Endothelial cell of umbilical vein (primary cell): ENCODE measurements at places on chromosomes 7 and 10.

GRCh38 chr7:34430456-34430855, 227.6 kb upstream of the NPSR1 start:
- peak; percentile 47 for DNase-seq
- no peaks in the 10 kb centered on the region for H3K27me3 ChIP-seq
- H3K36me3 ChIP-seq = no peaks in the 10 kb centered on the region
- no peak overlapping the region for H3K27ac ChIP-seq

DNA sequence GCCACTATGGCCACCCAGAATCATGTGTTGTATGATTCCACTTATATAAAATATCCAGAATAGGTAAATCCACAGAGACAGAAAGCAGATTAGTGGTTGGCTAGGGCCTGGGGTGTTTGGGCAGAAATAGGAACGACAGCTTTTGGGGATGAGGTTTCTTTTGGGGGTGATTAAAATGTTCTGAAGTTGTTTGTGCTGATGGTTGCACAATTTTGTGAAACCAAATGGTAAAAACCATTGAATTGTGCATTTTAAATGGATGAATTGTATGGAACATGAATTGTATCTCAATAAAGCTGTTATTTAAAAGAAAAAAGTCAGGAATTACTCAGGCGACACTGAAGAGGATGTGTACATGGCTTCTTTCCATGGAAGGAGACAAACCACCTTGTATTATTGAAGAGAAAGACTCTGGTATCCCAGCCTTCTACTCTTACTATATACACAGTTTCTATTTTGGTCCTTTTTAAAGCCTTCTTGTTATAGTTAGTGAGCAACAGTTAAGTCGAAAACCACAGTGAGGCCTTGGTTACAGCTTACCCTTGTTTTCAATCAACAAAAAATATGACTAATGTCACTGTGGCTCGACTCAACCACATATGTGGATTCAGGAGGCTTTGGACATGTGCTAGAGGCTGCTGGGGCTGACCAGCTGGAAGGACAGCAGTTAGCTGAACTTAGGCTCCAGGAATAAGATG, 57.1 kb upstream of the KMT2E start:
- H3K4me1 ChIP-seq = peaks cover 6% of the 10 kb centered on the region
- no peak for DNase-seq
- H3K27ac ChIP-seq = no peak overlapping the region
- no peaks in the 10 kb centered on the region for H3K27me3 ChIP-seq
- no peaks in the 10 kb centered on the region for H3K36me3 ChIP-seq
- H3K4me3 ChIP-seq = no peak overlapping the region

DNA sequence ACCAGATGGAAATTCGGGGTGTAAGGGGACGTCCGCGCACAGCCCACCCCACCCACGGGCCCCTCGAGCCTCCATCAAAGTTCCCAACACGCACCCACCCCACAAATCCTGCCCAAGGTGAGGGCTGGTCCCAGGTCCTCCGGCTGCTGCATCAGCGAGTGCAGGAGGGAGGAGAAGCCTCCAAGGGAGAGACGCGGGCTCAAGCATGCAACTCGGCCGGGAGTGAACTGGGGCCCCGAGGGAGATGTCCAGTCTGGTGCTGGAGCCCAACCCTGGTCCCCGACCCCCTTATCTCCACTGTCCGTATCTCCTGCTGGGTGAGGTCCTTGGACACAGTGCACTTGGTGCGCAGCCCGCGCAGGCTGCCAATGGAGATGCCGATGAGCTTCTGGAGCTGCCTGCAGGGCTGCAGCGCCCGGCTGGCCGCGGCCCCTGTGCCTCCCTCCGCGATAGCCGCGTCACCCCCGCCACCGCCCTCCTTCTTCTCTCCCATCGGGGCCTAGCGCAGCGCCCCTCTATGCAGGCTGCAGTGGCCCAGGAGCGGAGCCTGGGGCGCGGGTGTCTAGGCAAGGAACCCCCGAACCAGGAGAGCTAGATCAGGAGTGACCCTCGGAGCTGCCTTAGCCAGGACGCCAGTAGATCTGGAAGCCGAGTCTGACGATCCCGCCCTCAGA, 489.2 kb downstream of the ZNF33B start:
- H3K27me3 ChIP-seq = no peaks in the 10 kb centered on the region
- no peak for DNase-seq
- no peak overlapping the region for H3K27ac ChIP-seq

DNA sequence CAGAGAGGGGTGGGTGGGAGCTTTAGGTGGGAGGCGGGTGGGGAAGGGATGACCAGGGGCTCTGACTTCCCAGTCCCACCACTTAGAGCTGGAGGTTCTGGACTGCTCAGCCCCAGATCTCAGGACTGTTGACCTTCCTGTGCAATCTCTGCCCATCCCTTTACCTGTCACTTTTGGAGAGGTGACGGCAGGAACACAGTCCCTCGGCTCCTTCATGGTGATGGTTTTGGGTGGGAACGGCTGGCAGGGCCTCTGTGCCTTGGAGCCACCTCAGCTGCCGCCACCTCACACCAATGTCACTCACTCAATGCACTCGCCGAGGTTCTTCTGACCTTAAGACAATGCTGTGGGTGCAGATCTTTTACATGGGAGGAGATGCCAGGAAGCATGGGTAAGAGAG, 49.0 kb downstream of the TMEM270 start:
- H3K4me1 ChIP-seq = no peaks in the 10 kb centered on the region
- H3K36me3 ChIP-seq = no peaks in the 10 kb centered on the region
- no peak overlapping the region for H3K4me3 ChIP-seq
- H3K27me3 ChIP-seq = no peaks in the 10 kb centered on the region

DNA sequence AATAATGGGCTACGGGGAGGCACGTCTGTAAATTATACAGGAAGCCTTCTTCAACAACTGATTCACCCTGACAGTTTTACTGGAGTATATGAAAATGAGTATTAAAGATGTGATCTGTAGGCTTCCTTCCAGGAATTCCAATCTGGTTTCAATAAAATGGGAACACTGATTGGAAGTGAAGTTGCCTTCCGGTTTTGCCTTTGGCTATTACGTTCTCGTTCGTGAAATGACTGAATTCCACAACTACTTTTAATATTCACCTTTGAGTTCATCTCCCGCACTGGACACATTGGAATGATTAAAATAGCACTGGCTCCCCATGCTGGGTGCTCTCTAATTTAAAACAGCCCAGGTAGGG, 350.1 kb upstream of the MKI67 start:
- H3K36me3 ChIP-seq = no peaks in the 10 kb centered on the region
- H3K27ac ChIP-seq = no peak overlapping the region
- no peak overlapping the region for H3K4me3 ChIP-seq
- no peak for DNase-seq

DNA sequence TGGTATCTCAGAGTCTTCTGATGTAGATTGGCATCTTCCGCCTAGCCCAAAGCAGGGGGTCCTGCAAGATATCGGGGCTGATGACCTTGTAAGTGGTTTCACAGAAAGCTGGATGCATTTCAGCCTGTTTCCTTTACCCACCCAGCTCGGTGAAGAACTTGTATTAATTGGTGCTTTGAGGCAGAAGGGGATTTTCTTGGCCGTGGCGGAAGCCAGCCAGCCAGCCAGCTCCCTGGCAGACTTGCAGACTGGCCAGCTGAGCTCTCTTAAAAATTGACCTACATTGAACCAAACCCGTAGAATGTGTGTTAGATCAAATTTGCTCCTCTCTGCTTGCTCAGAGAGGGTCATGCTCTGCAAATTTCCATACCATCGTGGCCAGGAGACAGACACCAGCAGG, 218.4 kb downstream of the ADAM12 start:
- no peaks in the 10 kb centered on the region for H3K4me1 ChIP-seq
- H3K27me3 ChIP-seq = no peaks in the 10 kb centered on the region
- no peak for DNase-seq
- H3K4me3 ChIP-seq = no peak overlapping the region
- no peak overlapping the region for H3K27ac ChIP-seq

DNA sequence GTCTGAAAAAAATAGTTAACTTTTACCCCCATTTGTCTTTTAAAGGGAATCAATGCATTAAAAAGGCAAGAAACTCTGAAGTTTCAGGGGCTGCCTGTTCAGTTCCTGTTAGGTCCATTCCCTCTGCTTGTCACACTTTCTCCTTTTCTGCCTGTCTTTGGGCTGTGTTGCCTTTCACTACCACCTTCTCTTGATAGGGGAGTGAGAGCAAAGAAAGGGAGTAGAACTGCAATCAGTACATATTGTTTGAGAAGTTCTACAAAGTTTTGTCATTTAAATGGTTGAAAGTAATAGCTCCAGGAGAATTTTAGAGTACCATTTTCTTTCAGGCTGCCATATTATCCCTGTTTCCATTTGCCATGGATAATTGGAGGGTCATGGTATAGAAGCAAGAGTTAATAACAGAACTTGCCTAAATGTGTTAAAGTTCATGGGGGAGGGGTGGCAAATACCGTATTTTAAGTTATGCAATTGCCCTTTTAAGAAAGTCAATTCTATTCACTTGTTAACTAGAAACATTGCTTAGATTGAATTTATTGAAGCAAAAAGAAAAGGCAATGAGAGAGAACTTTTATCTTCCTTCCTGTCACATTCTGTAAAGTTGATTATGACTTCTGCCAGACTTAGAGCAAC, 38.6 kb downstream of the MPLKIP start:
- H3K27ac ChIP-seq = no peak overlapping the region
- no peak for DNase-seq
- H3K27me3 ChIP-seq = no peaks in the 10 kb centered on the region
- no peaks in the 10 kb centered on the region for H3K4me1 ChIP-seq
- no peak overlapping the region for H3K4me3 ChIP-seq

DNA sequence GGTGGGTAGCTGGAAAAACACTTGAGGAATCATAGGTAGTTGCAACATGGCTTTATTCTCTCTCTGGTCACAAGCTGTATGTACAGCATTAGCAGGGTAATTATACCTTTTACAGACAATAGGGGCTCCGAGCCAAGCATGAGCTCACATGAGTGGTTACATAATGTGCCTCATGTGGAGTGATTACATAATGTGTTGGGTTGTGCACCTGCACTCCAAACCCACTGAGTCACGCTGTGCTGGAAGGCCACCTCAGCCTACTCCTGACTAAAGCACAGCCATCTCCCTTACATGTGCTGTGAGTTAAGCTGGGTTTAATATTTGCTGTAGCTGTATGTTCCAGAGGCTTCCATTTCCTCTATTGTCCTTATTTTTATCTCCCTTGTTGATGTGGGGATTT, 348.7 kb upstream of the SEMA3C start:
- no peak overlapping the region for H3K27ac ChIP-seq
- peak; percentile 24 for DNase-seq
- H3K4me3 ChIP-seq = no peak overlapping the region
- no peaks in the 10 kb centered on the region for H3K27me3 ChIP-seq
- H3K36me3 ChIP-seq = no peaks in the 10 kb centered on the region
